AG04449 (cell line): ENCODE measurements at places on chromosomes 3 and 15.

- DNase-seq = no peak
Measured at GRCh38 chr3:152398495-152398894, 129.8 kb downstream of the MBNL1 start.

- DNase-seq = no peak
Measured at GRCh38 chr3:111603679-111604078, 8.5 kb upstream of the ZBED2 start.

- no peak for DNase-seq
Measured at GRCh38 chr3:30607032-30607833, 832 bp downstream of the TGFBR2 start.

DNA sequence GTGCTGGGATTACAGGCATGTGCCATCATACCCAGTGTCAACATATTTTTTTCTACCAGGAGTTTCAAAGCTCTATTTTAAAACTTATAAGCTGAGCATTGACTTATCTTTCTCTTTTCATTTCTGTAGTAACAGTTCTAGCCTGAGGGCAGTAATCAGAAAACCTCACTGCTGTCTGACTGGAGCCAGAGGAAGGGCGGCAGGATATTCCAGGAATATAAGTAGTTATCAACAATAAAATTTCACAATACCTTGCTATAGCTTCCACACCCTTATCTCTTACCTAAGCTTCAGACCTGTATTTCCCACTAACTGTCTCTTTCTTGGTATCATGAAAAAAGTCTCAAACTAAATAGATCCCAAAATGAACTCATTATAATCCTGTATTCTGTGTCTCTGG lies 5.1 kb upstream of the NEDD4 start:
- DNase-seq = no peak

- DNase-seq = no peak
Measured at GRCh38 chr3:78283994-78284393, 1244.1 kb downstream of the ROBO2 start.

DNA sequence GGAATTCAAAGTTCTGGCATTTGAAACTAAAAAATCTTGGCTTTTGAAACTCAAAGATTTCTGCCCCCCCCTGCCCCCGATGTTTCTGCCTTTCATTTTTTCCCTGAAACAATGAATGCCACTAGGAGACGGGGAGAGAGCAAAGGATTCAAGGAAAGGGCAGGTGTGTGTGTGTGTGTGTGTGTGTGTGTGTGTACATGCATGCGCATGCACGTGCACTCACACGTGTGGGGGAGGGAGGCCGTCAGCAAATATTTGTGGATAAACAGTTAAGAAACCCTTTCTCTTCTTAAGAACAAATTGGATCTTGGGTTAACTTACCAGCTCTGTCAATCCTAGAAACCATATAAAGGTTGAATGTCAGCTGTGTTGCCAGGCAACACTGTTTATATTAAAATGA lies 29.2 kb upstream of the CCDC174 start:
- no peak for DNase-seq

DNA sequence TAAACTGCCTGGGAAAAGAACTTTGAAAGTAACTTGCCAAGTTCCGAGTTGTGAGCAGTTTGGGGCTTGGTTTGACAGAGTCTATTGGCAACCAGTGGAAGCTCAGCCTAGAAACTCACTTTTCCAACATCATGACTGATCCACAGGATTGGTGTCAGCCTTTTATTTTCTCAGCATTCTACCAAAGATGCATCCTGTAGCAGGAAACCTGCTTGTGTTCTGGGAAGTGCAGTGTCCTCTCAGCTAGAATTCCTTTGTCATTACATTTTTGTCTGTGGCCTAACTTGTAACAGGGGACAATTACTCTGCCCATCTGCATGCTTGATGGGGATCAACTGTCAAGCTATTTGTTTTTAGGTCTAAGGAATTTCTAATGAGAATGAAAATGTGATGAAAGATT lies 116.7 kb upstream of the LMOD3 start:
- no peak for DNase-seq

DNA sequence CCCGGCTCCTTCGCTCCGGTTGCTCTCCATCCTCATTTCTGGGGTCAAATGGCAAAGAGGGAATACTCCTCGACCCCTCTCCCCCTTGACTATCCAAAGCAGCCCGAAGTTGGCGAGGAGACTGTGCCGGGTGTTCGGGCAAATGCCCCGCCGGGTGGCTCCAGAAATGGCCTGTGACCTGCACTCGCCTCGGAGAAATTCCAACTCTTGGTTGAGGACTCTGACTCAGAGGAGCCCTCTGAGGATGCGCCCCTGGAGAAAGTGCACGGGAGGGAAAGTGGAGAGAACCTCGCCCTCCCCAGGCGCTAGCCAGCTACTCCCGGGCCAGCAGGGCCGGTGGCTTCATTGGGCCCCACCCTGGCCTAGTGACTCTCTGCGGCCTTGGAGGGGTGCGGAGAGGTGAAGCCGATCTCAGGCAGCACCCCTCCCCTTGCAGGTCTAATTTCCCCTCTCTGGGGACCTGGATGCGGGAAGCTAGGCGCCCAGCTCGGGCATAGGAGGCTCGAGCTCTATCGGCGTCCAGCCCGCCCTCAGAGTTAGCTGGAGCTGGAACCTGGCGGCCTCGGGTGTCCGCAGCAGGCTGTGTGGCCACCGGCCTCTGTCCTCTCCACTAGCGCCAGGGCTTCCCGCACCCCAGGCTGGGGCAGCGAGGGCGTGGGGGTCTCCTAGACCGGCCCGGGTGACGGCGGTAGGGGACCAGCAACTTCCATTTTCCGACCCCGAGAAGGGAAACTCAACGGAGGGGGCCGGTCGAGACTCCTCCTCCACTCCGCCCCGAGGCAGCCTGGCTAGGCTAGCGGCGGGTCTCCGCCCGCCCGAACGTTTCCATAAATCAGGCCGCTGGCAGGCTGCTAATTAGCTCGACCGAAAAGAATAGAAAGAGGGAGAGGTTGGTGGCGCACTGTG lies 29.4 kb downstream of the NR2F2 start:
- DNase-seq = no peak

- DNase-seq = no peak
Measured at GRCh38 chr3:120649830-120650233, 32.2 kb downstream of the HGD start.

DNA sequence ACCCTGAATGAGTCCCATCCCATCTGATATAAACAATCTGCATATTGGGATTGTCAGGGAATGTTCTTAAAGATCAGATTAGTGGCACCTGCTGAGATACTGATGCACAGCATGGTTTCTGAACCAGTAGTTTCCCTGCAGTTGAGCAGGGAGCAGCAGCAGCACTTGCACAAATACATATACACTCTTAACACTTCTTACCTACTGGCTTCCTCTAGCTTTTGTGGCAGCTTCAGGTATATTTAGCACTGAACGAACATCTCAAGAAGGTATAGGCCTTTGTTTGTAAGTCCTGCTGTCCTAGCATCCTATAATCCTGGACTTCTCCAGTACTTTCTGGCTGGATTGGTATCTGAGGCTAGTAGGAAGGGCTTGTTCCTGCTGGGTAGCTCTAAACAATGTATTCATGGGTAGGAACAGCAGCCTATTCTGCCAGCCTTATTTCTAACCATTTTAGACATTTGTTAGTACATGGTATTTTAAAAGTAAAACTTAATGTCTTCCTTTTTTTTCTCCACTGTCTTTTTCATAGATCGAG lies 4.5 kb downstream of the B2M start:
- DNase-seq = no peak

- no peak for DNase-seq
Measured at GRCh38 chr15:81869161-81869954, 176.5 kb downstream of the MEX3B start.

- DNase-seq = no peak
Measured at GRCh38 chr15:66860844-66861243, 158.8 kb downstream of the SMAD6 start.

DNA sequence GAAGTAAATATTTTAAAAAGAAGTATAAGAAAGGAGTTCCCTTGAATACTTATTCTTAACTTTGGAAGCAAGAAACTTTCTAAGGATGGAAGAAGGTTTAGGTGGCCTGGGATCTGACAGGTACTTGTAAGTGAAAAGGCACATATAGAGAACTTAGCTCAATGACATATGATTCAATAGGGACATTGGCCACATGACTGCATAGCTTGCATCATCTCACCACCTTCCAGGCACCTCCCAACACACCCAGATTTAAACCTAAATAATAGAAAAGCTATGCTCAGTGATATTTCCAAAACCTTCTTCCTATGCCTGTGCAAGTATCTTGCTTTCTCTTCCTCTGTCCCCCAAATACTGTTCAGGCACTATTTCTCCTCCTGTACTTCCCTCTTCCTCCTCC lies 4.7 kb upstream of the P2RY1 start:
- no peak for DNase-seq

GRCh38 chr3:170572665-170573253 lies 13.1 kb downstream of the SLC7A14 start:
- no peak for DNase-seq

DNA sequence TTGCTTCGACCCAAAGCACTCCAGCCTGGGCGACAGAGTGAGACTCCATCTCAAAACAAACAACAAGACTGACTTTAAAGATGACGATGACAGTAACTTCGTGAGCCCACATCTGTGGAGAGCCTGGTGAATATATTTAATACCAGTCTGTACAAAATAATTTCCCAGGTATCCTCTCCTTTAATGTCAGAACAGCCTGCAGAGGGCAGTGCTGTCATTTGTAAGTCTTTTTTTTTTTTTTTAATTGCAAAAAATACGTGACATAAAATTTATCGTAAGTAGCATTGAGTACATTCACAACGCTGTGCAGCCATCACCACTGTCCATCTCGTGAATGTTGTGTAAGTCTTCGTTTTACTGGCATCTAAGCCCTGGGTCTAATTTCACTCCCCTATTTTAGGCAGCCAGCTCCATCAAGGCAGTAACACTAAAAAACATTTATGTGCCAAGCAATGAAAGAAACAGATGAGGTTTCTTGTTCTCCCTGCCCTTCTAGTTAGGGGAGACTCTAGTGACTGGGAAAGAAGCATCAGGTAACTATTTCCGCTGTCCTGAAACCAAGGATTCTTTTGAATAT lies 1.4 kb downstream of the HTD2 start:
- no peak for DNase-seq

DNA sequence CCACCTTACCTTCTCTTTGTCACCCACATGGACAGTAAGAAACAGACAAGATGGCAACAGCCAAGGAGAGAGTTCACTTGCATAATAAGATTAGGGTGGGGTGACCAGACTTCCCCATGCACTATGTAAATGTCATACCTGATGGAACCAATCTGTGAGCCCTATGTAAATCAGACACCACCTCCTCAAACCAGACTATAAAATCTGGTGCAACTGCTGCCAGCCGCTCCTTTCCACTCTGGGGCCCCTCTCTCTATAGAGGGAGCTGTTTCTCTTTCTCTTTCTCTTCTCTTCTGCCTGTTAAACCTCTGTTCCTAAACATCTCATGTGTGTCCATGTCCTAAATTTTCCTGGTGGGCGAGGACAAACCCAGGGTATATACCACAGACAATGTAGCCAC lies 405.5 kb upstream of the CNTN4 start:
- DNase-seq = no peak

DNA sequence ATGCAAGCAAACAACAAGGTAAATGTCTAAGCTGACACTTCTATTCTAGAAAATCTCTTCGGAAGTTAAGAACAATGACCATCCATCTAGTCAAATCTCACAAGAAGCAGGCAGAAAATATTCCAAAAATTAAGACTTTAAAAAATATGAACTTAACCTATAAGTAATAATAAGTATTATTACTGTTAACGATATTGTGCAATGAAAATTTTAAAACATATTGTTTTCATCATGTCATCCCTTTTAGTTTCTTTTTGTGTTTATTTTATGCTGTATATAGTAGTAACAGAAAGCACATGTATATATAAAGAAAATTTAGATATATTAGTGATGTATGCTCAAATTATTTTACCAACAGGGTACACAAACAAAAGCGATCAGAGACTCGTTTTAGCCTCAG lies 4.1 kb downstream of the HDGFL3 start:
- no peak for DNase-seq

- DNase-seq = no peak
Measured at GRCh38 chr3:150762662-150763121, 277 bp downstream of the SIAH2 start.

DNA sequence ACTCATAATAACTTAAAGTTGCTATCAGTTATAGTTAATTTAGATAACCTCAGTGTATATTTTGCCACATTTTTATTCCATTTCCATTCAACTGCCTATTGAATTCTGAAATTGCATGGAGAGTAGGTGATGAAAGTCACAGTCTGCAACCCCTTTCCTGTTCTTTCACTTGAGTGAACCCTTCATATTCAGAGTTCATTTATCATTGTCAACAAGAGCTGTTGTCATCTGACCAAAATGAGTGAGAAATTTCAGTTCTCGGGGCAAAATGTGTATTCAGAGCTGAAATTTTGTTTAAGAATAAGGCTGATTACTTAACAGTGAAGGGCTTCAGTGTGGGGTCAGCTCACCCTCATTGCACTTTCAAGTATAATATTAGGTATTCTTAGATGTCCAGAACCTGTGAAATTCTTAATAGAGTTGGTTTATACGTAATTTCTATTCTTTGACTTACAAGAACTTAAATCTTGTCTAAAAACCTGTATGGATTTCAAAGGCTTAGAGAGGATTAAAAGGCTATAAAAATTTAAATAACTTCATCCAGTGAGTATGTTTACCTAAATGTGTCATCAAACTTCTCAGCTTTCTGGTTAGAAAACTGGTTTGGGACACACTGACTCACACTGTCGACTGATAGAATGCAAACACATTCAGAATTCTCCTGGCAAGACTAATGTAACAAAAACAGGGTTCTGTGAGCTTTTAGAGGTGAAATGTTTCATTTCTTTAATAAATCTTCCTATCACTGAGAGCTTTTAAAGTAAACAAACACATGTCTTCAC lies 92.2 kb downstream of the CMSS1 start:
- DNase-seq = no peak

GRCh38 chr3:152718810-152719209 lies 116.1 kb upstream of the P2RY1 start:
- no peak for DNase-seq

- no peak for DNase-seq
Measured at GRCh38 chr3:57709559-57709958, 16.7 kb upstream of the DENND6A start.

- DNase-seq = no peak
Measured at GRCh38 chr3:100216713-100217112, 44.1 kb upstream of the TBC1D23 start.

GRCh38 chr15:68097029-68097428 lies 42.9 kb downstream of the PIAS1 start:
- DNase-seq = no peak

- DNase-seq = no peak
Measured at GRCh38 chr3:184457329-184457728, 77.5 kb downstream of the CHRD start.
